ENCODE measurements at places on chromosomes 3 and 15. TPM values are rescaled to one million over a fixed set of nuclear protein-coding genes. Genes with fewer than 3 reads are reported as not detected.

- H3K36me3 ChIP-seq = peaks cover 15% of the 10 kb centered on the region
- no peak overlapping the region for H3K4me3 ChIP-seq
- no peak overlapping the region for H3K27ac ChIP-seq
- no peaks in the 10 kb centered on the region for H3K27me3 ChIP-seq
- no peak for DNase-seq
Observed at GRCh38 chr3:98824256-98824655, 61.1 kb downstream of the ST3GAL6 start.

GRCh38 chr15:48682942-48683651 is 37.6 kb upstream of the FBN1 start:
- no peak for DNase-seq
- H3K27me3 ChIP-seq = no peaks in the 10 kb centered on the region
- H3K36me3 ChIP-seq = no peaks in the 10 kb centered on the region
- H3K4me1 ChIP-seq = no peaks in the 10 kb centered on the region
- no peak overlapping the region for H3K27ac ChIP-seq
- H3K4me3 ChIP-seq = no peak overlapping the region

DNA sequence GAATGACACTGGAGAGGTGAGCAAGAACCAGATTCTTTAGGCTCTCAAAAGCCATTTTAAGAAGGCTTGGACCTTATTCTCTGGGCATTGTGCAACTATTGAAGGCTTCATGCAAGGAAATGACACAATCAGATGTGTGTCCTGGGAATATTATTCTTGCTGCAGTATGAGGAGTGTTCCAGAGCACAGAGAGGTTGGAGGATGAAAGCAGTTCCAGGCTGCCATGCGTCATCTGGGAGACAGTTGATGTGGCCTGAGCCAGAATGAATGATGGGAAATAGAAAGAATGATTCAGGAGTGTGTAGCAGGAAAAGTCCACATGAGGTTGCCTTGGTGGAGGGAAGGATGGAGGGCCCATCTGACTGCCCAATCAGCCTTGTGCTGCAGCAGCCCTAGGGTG is 123.1 kb downstream of the CHCHD6 start:
- no peaks in the 10 kb centered on the region for H3K36me3 ChIP-seq
- no peak for DNase-seq
- H3K4me3 ChIP-seq = no peak overlapping the region

GRCh38 chr15:33848011-33848410 is 120.3 kb upstream of the CHRM5 start:
- H3K27ac ChIP-seq = no peak overlapping the region
- DNase-seq = no peak
- no peaks in the 10 kb centered on the region for H3K27me3 ChIP-seq
- H3K4me1 ChIP-seq = no peaks in the 10 kb centered on the region
- H3K4me3 ChIP-seq = no peak overlapping the region

DNA sequence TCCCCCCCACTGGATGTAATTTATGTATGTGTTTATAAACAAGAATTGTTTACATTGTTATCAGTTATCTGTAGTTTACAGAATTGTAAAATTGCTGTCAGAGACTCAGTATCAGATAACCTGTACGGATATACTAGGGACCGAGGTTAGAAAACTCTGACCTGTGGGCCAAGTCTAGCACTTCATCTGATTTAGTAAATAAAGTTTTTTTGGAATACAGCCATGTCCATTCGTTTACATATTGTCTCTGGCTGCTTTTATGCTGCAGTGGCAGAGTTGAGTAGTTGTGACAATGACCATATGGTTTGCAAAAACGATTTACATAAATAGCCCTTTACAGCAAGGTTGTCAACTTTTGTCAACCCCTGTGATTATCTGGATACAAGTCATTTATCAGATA is 52.6 kb downstream of the LRRC28 start:
- peaks cover 14% of the 10 kb centered on the region for H3K4me1 ChIP-seq
- H3K27ac ChIP-seq = no peak overlapping the region
- no peak overlapping the region for H3K4me3 ChIP-seq
- H3K27me3 ChIP-seq = no peaks in the 10 kb centered on the region
- H3K36me3 ChIP-seq = no peaks in the 10 kb centered on the region

The RETNLB gene
- not detected for total RNA-seq

The PP2D1 gene
- not detected for total RNA-seq

The ZIC4 gene
- total RNA-seq = not detected
